ENCODE measurements at places on chromosomes 3 and 15. TPM values are rescaled to one million over a fixed set of nuclear protein-coding genes. Genes with fewer than 3 reads are reported as not detected.

DNAJA4 gene
- 68.4 TPM for total RNA-seq

SPATA12 gene
- not detected for total RNA-seq

OR5AC2 gene
- total RNA-seq = not detected

GNAT1 gene
- not detected for total RNA-seq

CA12 gene
- total RNA-seq = 0.29 TPM

GOLGA6L7 gene
- total RNA-seq = not detected
